Peyer's patch (tissue), 4 donors: ENCODE measurements at places on chromosomes 7 and 10.

DNA sequence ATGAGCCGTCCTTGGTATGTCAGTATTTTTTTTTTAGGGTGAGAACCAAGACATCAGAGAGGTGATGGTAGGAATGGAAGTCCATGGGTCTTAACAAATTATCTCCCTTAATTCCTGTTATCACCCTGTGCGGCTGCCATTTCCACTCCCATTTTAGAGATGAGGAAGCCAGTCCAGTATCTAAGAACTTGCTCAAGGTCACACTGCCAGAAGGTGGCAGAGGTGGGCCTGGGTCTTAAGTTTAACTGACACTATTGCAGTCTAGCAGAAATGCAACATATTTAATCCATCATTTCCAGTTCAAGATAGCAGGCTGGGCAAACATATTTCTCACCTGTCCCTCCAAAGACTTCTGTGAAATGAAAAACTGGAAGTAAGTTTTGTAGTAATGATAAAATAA lies 108.3 kb downstream of the GLI3 start:
- H3K4me3 ChIP-seq = no peak overlapping the region
- no peaks in the 10 kb centered on the region for H3K36me3 ChIP-seq
- H3K4me1 ChIP-seq = no peaks in the 10 kb centered on the region
- H3K27me3 ChIP-seq = no peaks in the 10 kb centered on the region

DNA sequence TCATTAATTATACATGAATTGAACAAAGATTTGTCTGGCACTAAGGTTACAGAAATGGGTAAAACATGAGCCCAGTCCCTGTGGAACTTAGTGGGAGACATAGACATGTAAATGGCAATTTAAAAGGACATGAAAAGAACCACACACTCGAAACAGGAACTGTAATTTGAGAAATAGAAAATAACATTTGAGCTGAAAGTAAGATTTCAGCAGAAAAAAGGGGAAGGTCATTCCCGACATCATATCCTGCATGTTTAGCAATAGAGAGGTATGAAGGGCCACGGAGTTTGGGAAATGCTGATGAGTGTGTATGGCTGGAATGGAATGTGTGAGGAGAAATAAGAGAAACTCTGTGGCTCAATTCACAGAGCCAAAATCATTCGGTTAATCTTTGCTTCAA lies 175.4 kb upstream of the AHR start:
- no peak for DNase-seq
- H3K36me3 ChIP-seq = no peaks in the 10 kb centered on the region
- no peak overlapping the region for H3K4me3 ChIP-seq
- H3K4me1 ChIP-seq = no peaks in the 10 kb centered on the region
- no peak overlapping the region for H3K27ac ChIP-seq

GRCh38 chr10:21810582-21811244 lies 192.8 kb downstream of the DNAJC1 start:
- no peaks in the 10 kb centered on the region for H3K27me3 ChIP-seq
- no peak overlapping the region for H3K4me3 ChIP-seq
- no peak overlapping the region for H3K27ac ChIP-seq
- no peaks in the 10 kb centered on the region for H3K36me3 ChIP-seq
- no peak for DNase-seq
- no peaks in the 10 kb centered on the region for H3K4me1 ChIP-seq

GRCh38 chr10:88858491-88858890 lies 6.8 kb upstream of the ANKRD22 start:
- no peaks in the 10 kb centered on the region for H3K36me3 ChIP-seq
- no peak overlapping the region for H3K4me3 ChIP-seq
- no peak for DNase-seq
- no peaks in the 10 kb centered on the region for H3K27me3 ChIP-seq

GRCh38 chr10:116961406-116962251 lies 43.4 kb downstream of the SHTN1 start:
- H3K4me3 ChIP-seq = no peak overlapping the region
- no peaks in the 10 kb centered on the region for H3K27me3 ChIP-seq
- H3K36me3 ChIP-seq = no peaks in the 10 kb centered on the region
- no peak overlapping the region for H3K27ac ChIP-seq
- H3K4me1 ChIP-seq = no peaks in the 10 kb centered on the region

- no peaks in the 10 kb centered on the region for H3K4me1 ChIP-seq
- no peaks in the 10 kb centered on the region for H3K36me3 ChIP-seq
- no peak for DNase-seq
- no peak overlapping the region for H3K27ac ChIP-seq
Observed at GRCh38 chr10:100065084-100065660, 16.5 kb downstream of the CPN1 start.

- H3K4me1 ChIP-seq = no peaks in the 10 kb centered on the region
- H3K27ac ChIP-seq = no peak overlapping the region
- H3K4me3 ChIP-seq = no peak overlapping the region
- DNase-seq = no peak
Observed at GRCh38 chr7:117993377-117994003, 120.2 kb upstream of the CTTNBP2 start.

DNA sequence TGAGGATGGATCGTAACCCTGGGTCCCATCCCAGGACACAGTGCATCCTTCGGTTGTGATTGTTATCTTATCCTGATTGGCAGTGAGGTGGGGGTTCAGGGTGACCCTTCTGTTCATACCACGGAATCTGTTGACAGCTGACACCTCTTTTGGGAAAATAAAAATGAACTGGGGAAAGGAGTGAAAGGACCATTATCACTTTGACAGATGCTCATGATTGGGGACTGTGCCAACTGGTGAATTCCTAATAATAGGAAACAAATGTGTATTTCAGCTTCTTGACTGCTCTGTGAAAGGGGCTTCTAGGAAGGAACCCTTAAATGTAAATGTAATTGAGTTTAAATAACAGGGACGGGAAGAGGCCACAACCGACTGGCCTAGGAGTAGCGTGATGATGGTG lies 65.4 kb downstream of the CELF2 start:
- no peak for DNase-seq
- H3K36me3 ChIP-seq = no peaks in the 10 kb centered on the region
- H3K4me1 ChIP-seq = no peaks in the 10 kb centered on the region
- H3K27me3 ChIP-seq = no peaks in the 10 kb centered on the region
- H3K4me3 ChIP-seq = no peak overlapping the region

- DNase-seq = no peak
- no peak overlapping the region for H3K4me3 ChIP-seq
- no peak overlapping the region for H3K27ac ChIP-seq
- no peaks in the 10 kb centered on the region for H3K36me3 ChIP-seq
Observed at GRCh38 chr10:33749790-33750189, 415.3 kb upstream of the NRP1 start.

- H3K4me3 ChIP-seq = peak overlapping the region; percentile 12
- H3K27me3 ChIP-seq = no peaks in the 10 kb centered on the region
- H3K4me1 ChIP-seq = no peaks in the 10 kb centered on the region
- no peaks in the 10 kb centered on the region for H3K36me3 ChIP-seq
Observed at GRCh38 chr7:11831156-11831735, 752 bp downstream of the THSD7A start.

DNA sequence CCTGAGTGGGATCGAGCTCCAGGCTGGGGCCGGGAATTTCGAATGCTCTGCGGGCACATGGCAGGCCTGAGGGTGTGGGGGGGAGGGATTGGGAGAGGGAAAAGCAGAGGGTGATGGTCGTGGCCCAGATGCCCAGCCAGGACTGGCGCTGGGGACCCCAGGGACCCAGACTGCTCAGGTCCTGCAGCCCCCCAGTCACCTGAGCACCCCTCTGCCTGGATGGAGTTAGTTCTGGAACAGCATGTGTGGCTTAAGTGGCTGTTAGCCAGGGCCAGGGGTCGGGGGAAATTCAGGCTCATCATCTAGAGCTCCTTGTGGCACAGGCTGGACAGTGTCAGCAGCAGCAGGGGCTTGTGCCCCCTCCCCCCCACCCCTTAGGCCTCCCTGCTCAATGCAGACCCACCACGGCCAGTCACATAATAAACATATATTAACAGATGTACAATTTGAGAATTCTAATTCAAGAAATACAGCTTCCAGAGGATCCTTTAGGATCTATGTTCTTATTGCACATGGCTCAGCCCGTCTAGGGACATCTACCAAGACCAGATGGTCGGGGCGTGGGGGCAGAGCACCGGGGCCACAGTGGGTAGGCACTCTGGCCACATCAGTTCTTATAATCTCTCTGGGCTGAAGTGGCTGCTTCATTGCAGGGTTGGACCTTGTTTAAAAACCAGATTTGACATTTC lies 22.2 kb downstream of the DNAJB12 start:
- peaks cover 9% of the 10 kb centered on the region for H3K4me1 ChIP-seq
- DNase-seq = no peak
- H3K27ac ChIP-seq = peak overlapping the region; percentile 94
- H3K36me3 ChIP-seq = peaks cover 40% of the 10 kb centered on the region

- H3K27ac ChIP-seq = no peak within 1 kb of the TSS
- H3K4me3 ChIP-seq = peak within 1 kb of the TSS; percentile 72
- peaks cover 16% of the 10 kb centered on the region for H3K4me1 ChIP-seq
Observed at GRCh38 chr10:59709395-59710125, at the start of gene SLC16A9. SLC16A9 (minus strand) TSS chr10:59709850; CDS start chr10:59684291, 25,559 bp downstream.

- no peaks in the 10 kb centered on the region for H3K36me3 ChIP-seq
- H3K4me1 ChIP-seq = no peaks in the 10 kb centered on the region
- peak overlapping the region; percentile 42 for H3K27ac ChIP-seq
Observed at GRCh38 chr10:29646238-29646902, 11.6 kb upstream of the SVIL start.

DNA sequence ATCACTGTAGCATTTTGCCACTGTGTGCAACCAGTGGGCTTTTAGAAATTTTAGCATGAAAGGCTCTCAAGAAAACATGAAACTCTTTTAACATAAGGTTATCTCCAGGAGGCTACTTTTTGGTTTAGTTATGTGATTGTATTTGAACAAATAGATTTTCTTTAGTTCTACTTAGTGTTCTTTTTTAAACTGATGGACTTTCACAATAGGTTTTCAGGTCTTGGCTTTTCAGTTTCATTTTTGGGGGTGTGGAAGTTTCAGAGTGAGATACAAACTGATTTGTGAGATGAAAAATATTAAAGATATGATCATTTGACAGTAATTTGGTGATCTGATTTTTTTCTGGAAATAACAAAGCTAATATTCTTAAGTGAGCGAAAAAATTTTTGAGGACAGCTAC lies 344.1 kb downstream of the PHF14 start:
- no peaks in the 10 kb centered on the region for H3K4me1 ChIP-seq
- H3K4me3 ChIP-seq = no peak overlapping the region
- H3K27ac ChIP-seq = no peak overlapping the region
- H3K36me3 ChIP-seq = no peaks in the 10 kb centered on the region

DNA sequence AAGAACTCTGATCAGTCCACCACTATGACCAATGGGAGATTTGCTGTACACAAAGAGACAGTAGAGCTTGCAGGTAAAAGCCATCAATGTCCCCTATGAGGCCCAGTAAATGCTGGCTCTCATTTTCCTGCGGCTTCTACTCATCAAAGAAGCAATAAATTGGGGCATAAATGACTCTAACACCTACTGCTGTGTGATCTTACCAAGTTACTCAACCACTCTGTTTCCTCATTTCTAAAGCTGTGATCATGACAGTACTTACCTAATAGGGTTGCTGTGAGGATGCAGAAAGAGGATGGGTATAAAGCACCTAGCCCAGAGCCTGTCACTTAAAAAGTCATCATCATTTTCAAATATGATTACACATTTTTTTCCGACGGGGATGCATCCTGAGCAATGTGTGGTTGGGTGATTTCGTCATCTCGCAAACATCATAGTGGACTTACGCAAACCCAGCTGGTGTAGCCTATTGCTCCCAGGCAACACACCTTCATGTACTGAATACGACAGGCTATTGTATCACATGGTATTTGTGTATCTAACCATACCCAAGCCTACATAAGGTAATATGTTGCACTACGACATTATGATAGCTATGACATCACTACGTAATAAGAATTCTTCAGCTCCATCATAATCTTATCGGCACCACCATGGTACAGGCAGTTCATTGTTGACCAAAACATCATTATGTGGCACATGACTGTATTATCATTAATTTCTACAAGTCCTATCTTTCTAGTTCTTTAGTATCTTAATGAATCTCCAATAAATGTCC lies 7.1 kb upstream of the MGMT start:
- no peak for DNase-seq
- no peaks in the 10 kb centered on the region for H3K4me1 ChIP-seq
- no peaks in the 10 kb centered on the region for H3K27me3 ChIP-seq
- no peaks in the 10 kb centered on the region for H3K36me3 ChIP-seq
- no peak overlapping the region for H3K4me3 ChIP-seq

DNA sequence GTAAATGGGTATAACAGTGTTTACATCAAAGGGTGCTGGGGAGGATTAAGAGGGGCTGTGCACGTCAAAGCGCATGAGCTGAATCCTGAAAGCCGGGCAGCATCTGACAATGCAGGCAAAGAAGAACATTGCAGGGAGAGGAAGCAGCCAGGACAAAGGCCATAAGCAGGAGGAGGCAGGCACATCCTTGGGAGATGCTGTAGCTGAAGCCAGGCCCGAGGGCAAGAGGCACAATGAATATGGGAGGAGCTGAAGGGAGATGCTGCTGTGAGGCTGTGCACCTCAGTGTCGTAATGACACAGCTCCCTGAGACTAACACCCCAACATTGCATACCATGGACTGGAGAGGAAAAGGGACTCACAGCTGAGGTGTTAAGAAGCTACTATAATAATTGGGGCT lies 129.2 kb downstream of the BTAF1 start:
- H3K27ac ChIP-seq = no peak overlapping the region
- H3K27me3 ChIP-seq = no peaks in the 10 kb centered on the region
- no peak for DNase-seq
- no peaks in the 10 kb centered on the region for H3K4me1 ChIP-seq
- no peak overlapping the region for H3K4me3 ChIP-seq
- H3K36me3 ChIP-seq = no peaks in the 10 kb centered on the region
